Nasal cavity respiratory epithelium epithelial cell of viscerocranial mucosa (primary cell): ENCODE measurements at places on chromosomes 1 and 21. TPM values are rescaled to one million over a fixed set of nuclear protein-coding genes. Genes with fewer than 3 reads are reported as not detected.

The NEK7 gene
- 38.7 and 53.7 TPM in 2 replicates for total RNA-seq

The TNFRSF14 gene
- 12.3 and 31.8 TPM in 2 replicates for total RNA-seq

The COP1 gene
- 56.0 and 83.7 TPM in 2 replicates for total RNA-seq

The TAS1R1 gene
- not detected in 2 replicates for total RNA-seq

The OR2L8 gene
- not detected in 2 replicates for total RNA-seq

The PPOX gene
- 7.0 and 11.6 TPM in 2 replicates for total RNA-seq
